ENCODE measurements at places on chromosomes 4 and X. TPM values are rescaled to one million over a fixed set of nuclear protein-coding genes. Genes with fewer than 3 reads are reported as not detected.

DNA sequence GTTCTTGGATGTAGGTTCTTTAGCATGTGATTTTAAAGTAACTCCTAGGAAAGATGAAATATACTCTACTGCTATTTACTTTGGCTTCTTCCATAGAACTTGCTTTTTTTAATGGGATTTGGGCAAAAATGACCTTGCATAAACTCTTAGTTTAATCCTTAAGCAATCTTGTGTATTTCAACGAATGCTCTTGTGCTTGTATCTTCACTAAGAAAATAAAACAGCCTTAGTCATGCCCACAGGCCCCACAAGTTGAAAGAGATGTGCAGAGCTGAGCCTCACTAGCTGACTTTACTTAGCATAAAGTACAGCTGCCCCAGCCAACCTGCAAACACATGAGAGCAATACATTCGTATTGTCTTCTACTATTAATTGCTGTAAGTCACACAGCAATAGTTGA is 1609.2 kb downstream of the STIM2 start:
- no peak for DNase-seq

DNA sequence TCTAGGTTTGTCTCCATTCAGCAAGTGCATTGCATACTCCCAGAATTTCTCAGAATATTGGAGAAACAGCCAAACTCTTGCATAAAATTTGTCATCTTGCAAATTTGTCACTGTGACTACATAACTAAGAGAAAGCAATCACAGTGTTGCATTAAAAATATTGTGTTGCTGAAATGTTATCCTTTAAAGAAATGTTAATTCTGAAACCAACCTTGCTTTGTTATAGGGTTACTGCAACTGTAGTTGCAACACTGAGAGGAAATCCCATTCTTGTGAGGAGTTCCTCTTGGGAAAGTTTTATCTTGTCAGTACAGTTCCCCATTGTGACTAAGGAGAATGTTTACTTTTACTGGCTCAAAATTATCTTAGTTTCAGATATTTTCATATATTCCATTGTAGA is 20.9 kb downstream of the CYBB start:
- DNase-seq: no peak

DNA sequence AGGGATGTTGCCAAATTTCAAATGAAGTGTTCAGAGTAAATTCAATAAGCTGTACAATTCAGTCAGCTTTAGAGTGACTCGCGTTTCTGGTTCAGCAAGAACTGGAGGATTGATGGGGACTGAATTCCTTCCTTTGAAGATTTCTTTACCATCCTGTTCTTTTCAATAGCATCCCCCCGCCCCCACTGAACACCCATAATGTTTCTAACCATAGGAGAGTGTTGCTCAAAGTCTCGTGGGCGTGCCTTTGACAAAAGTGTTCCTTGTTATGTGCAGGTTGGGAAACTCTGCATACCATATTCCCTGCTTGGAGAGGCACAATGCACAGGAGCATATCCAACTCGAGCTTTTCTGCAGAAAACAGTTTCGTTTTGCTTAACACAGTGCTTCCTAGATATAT is 323.5 kb upstream of the CASK start:
- DNase-seq: no peak

- no peak for DNase-seq
Measured at GRCh38 chr4:94305466-94306225, 37.0 kb downstream of the HPGDS start.

DNA sequence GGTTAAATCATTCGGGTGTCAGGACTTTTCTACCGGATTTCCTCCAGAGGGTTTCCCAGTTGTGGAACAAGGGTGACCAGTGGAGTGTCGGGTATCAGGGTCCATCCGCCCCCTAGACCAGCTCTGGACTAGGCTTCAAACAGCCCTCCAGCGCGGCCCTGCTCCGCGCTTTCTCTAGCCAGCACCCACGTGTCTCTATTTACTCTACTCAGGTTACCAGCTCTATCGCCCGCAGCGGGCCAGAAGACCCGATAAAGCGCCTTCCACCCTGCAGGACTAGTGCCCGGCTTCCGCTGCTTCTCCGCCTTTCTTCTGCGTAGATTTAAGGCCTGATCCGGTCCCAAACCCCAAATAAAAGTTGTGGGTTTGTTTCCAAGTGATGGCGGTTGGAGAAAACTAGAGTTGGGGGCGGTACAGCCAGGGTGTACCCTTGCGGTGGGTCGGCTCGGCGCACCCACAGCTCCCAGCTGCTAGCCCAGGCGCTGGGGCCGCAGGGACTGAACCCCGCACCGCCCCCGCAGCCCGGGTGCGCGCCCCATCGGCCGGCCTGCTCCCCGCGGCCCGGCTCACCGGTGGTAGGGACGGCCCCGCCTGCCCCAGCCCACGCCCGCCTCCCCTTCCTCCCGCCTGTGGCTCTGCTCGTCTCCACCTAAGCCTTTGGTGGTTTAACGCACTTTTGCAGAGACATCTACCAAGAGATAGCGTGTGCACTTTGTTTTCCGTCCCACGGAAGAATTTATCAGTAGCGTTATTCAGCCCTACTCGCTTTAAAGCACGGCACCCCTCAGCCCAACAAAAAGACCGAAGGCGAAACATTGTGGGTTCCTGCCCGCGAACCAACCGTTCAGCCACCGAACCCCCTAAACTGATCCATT is 2.1 kb downstream of the LEF1 start:
- peak; percentile 54 for DNase-seq

ASMT gene
- 0.35 TPM for total RNA-seq

Data from mucosa of descending colon (tissue), 3 donors.